ENCODE measurements at places on chromosomes 4 and X.

- DNase-seq, result no peak
Observed at GRCh38 chr4:47801481-47802002, 36.3 kb downstream of the CORIN start.

DNA sequence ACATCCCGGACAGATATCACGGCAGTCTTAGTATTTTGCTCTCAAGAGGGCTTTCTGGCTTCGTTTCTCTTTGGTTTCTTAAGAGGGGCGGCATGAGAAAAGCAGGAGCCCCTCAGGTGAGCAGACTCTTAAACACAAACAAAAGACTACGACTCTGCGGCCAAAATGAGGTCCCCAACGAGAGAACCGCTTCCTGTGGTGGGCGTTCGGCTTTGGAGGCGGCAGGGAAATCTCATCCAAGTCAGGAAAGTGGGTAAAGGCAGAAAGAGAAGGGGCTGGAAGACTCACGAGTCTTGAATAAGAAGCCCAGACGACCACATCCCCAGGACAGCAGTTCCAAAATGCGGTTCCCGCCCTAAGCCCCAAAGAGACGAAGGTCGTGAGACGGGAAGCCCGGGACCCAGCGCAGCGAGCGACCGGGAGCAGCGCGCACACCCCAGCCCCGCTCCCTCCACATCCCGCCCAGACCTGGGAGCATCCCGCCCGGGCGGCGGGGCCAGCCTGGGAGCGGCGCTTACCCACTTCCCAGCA, 409 bp downstream of the UGDH start:
- no peak for DNase-seq

DNA sequence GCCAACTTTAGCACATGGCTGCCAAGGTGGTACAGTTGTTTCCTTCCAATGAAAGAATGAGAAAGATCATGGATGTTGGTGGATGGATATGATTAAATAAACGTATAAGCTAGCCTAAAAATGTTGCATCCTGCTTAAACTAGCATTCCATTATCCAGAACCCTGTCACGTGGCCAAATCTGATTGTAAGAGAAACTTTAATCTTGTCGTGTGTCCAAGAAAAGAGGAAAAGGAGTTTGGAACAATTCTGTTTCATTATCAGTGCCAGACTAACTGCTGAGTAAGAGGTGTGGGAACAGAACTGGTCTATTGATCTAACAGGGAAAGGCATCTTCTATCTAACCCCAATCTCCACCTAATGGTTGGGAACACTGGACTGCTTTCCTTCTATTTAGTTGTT, 325.2 kb upstream of the BMP3 start:
- DNase-seq, result no peak

GRCh38 chrX:72254816-72255215, 16.0 kb upstream of the ERCC6L start:
- no peak for DNase-seq

Data from cardiac septum (tissue), 1 donor.